ENCODE measurements at places on chromosomes 2 and 18.

GRCh38 chr18:6248017-6248416 lies 166.7 kb downstream of the L3MBTL4 start:
- DNase-seq = no peak

- DNase-seq = no peak
Observed at GRCh38 chr18:62717169-62717924, 2.0 kb downstream of the PHLPP1 start.

- DNase-seq = no peak
Observed at GRCh38 chr18:7105268-7105667, 12.3 kb downstream of the LAMA1 start.

GRCh38 chr2:180254872-180255271 lies 247.8 kb upstream of the CWC22 start:
- DNase-seq = no peak

GRCh38 chr18:49340446-49340845 lies 120.0 kb downstream of the DYM start:
- no peak for DNase-seq

DNA sequence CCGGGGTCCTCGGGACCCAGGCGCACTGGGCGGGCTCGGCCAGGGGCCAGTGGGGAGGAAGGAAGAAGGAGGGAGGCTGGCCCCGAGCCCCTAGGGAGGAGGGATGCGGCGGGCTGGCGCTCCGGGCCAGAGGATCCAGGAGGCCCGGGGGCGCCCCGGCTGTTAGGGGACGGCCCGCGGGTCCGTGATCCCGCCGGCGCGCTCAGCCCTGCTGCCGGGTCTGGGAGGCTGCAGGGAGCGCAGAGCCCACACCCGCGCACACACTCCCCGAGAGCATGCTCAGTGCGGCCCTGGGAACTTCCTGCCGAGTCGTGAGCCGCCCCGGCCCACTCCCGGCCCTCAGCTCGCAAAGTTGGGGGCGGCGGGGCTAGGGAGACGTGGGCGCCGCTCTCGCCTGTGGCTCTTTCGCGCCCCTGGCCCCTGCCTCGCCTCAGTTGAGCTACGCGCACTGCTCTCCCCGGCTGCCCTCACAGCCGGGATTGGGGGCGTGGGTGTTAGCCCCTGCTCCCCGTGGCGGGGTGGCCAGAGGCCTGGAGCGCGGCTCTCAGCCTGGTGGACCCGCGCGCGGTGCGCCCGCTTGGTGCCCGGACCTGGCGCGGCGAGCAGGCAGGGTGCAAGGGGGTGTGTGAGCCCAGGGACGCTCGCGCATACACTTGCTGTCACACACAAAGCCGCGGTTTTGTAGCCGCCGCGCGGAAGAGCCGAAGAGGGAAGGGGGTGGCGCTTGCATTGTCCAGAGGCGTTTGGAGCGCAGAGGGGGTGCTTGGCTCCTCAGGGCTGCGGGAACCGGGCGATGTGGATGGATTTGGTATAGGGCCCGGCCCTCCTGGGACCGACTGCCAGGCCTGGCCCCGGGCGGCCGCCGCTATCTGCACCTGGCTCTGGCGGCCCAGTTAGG lies 132.9 kb upstream of the MGAT5 start:
- DNase-seq = peak; percentile 36

DNA sequence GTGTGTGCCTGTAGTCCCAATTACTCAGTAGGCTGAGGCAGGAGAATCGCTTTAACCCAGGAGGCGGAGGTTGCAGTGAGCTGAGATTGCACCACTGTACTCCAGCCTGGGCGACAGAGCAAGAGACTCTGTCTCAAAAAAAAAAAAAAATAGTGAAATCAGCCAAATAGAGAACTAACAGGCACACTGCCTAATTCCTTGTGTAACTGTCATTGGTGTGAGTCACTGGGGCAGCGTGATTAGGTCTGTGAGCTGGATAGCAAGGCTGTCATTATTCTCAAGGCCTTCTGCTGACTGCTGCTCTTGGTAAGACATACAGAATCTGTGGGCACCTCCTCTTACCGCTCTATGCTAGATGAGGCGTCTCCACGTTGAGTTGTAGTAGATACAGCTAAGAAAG lies 270.3 kb downstream of the NEDD4L start:
- DNase-seq = no peak

GRCh38 chr18:34493099-34493544 lies 217.0 kb upstream of the DTNA start:
- DNase-seq = peak; percentile 37

All from neural crest cell (in vitro differentiated cells).